ENCODE measurements at places on chromosomes 3 and 15.

- no peak for DNase-seq
Measured at GRCh38 chr15:84666373-84666772, 8.4 kb upstream of the NMB start.

DNA sequence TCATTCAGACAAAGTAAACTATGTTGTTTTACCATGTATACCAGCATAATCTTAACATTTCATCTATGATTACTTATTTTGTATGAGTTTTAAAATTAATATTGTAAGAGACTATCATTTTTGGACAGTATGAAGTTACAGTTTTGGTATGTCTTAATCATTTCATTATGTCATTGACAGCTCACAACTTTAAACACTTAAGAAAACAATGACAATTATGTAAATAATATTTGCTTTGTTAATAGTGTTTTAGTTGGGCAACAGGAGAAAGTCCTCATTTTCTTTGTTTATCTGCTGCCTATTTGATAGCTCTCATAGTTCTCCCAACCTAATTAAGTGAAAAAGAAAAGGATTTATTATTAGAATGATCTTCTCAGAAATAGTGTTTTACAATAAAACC lies 80.2 kb downstream of the MEF2A start:
- no peak for DNase-seq

- no peak for DNase-seq
Measured at GRCh38 chr3:127406309-127407025, 118.6 kb upstream of the PRR20G start.

- no peak for DNase-seq
Measured at GRCh38 chr3:48830715-48831114, 17.0 kb downstream of the PRKAR2A start.

GRCh38 chr3:50323092-50323600 lies 601 bp upstream of the HYAL2 start:
- DNase-seq = no peak

GRCh38 chr3:195248281-195248680 lies 22.7 kb downstream of the XXYLT1 start:
- no peak for DNase-seq

GRCh38 chr3:32492684-32493436 lies 9.8 kb downstream of the CMTM6 start:
- no peak for DNase-seq

DNA sequence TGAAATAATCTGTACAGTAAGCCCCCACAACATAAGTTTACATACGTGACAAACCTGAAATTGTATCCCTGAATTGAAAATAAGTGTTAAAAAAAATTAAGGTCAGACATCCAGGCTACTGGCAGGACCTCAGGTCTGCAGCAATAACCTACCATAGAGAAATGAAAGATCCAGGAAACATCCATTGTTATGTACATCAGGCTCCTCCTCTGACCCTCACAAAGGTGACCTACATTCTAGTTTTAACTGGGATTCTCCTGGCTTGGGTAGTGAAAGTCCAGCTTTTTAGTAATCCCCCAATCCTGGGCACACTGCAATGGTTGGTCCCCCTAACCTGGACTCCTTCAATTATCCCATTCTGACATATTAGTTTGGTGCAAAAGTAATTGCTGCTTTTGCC lies 749.6 kb upstream of the LMCD1 start:
- no peak for DNase-seq

DNA sequence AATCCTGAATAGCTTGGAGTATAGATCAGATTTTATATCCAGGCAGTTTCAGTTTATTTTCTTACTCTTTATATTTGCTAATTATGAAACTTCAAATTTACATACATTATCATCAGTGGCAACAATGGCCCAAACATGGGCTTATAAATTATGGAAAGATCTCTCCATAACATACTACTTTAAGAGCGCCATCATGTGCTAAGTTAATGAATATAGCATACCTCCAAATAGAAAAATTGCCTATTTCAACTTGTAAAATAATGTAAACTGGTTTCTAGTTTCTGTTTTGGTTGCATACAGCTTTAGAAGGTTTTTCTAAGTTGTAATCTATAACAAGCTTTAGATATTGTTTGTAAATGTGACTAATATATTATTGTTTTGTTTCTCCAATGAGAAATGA lies 531.3 kb upstream of the UBE2E2 start:
- DNase-seq = no peak

DNA sequence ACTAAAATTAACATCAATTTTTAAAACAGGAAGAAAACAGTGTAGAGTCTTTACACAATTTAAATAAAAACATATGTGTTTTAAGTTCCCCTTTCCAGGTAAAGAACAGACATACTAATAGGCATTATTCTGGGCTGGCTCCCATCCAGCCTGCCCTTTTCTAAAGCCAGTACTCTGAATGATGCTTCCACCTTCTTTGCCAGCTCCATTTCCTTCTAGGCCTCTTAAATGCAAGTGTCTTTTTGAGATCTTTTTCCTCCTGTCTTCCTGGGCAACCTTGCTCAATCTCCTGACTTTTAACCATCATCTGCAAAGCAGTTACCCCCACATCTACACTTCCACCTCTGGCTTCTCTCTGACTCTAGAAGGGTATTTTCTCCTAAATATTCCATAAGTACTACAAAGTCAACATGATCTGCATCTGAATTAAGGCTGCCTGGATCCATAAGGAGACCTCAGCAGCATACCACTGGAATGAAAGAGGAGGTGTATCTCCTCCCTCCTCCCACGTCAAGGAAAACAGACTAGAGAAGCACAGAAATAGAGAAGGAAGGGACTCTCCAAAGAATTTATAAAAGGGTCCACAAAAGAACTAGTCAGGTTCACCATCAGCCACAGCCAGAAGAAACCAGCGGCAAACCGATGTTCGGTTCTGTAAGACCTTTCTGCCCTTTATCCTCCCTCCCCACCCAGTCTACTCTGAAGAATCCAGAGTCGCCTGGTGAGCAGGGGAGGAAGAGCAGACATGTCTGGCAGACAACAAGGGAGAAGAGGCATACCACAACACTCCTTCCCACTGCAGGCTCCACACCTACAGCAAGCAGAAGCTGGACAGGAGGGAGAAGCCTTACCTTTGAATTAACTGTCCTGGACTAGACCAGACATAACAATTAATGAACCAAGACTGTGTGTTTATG lies 47.1 kb downstream of the GOLIM4 start:
- DNase-seq = no peak

DNA sequence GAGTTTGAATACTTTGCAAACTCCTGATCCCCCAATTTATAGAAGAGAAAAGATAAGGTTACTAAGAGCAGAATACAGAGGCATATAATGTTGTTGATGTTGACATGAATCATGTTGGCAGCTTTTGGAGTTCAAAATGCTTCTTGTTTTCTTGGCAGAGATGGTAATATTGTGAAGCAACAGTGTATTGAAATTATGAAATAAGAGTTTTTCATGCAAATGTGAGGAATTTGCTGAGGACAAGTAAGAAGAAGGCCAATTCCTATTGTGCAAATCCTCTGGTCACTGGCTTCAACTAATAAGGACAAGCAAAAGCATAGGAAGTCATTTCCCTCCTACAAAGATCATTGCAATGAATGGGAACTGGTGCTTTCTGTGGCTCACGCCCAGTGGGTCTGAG lies 126.9 kb upstream of the CHL1 start:
- no peak for DNase-seq

GRCh38 chr15:79067969-79068368 lies 22.6 kb downstream of the RASGRF1 start:
- DNase-seq = no peak

- DNase-seq = no peak
Measured at GRCh38 chr3:105137911-105138310, 228.8 kb upstream of the ALCAM start.
